NCI-H1105 (cell line): ENCODE measurements at places on chromosomes 4 and X.

GRCh38 chr4:182778222-182778982 is 138.8 kb downstream of the DCTD start:
- DNase-seq: no peak

- DNase-seq: peak; percentile 50
These were observed 208.7 kb downstream of the SOWAHB start for GRCh38 chr4:76689145-76689817.

DNA sequence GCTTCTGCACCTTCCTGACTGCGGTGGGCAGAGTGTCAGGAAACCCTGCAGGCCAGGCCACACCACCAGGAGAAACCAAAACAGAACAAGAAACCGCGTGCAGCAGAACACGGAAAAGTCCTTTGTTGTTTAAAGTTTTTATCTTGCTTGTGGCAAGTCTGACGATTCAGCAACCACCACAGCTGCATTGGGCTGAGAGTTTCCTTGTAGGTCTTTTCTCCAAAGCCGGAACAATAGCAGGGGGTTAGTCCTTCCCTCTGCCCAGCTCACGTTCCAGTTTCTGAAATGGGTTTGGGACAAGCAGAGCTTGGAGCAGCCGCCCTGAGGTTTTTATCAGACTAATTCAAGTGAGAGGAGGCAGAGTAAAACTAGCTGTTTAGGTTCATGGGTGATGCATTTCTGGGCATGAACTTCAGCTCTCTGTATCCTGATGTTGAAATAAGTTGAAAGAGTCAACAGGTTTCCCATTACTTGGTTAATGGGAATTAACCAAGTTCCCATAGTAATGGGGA is 216.9 kb downstream of the PTTG2 start:
- DNase-seq: no peak

GRCh38 chr4:6087669-6088341 is 69.6 kb upstream of the C4orf50 start:
- DNase-seq: peak; percentile 40

- DNase-seq: no peak
These were observed 7.0 kb downstream of the SMIM14 start for GRCh38 chr4:39631700-39632079.

- DNase-seq: no peak
These were observed 13.0 kb downstream of the PPP1R3F start for GRCh38 chrX:49282647-49283011.

GRCh38 chr4:78904143-78904542 is 35.1 kb downstream of the PAQR3 start:
- no peak for DNase-seq

- no peak for DNase-seq
These were observed 52.1 kb upstream of the STOX2 start for GRCh38 chr4:183852910-183853547.

- DNase-seq: no peak
These were observed 1.0 kb downstream of the AGA start for GRCh38 chr4:177441061-177441802.

GRCh38 chrX:150229030-150229429 is 134.1 kb upstream of the MAMLD1 start:
- DNase-seq: no peak

GRCh38 chr4:19241895-19242294 is 1009.8 kb upstream of the SLIT2 start:
- no peak for DNase-seq

- no peak for DNase-seq
These were observed 105.5 kb upstream of the OTUD4 start for GRCh38 chr4:145285928-145286327.

GRCh38 chr4:74370912-74371311 is 6.0 kb downstream of the EREG start:
- no peak for DNase-seq

GRCh38 chr4:158131027-158131426 is 41.8 kb downstream of the GASK1B start:
- no peak for DNase-seq
